ENCODE measurements at places on chromosomes 7 and 10.

DNA sequence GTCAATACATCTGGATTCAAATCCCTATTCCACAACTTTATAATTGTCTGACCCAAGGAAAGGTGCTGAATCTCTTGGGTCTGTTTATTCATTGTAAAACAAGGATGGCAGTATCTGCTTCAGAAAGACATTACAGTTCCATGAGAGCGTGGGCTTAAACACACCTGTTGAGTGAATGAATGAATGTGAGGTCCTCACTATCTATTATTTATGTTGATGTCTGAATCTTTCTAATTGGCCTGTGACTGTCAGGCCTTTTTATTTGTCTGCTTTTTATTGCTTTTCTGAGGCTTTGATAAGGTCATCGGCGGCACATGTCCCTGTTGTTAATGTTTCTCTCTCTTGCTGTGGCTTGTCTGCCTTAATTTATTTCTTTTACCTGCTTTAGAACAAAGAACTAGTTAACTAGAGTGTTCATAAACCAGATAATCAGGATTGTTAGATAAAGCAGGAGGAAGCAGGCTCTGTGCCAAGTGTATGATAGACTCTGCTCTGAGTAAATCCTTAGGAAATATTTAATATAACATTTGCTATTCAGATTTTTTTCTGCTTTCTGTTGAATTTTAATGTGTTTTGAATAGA lies 42.3 kb upstream of the CYCS start:
- DNase-seq = no peak

- peak; percentile 48 for DNase-seq
Measured at GRCh38 chr7:28920424-28920823, 37.7 kb downstream of the TRIL start.

- DNase-seq = no peak
Measured at GRCh38 chr7:8305625-8306388, 43.8 kb upstream of the ICA1 start.

DNA sequence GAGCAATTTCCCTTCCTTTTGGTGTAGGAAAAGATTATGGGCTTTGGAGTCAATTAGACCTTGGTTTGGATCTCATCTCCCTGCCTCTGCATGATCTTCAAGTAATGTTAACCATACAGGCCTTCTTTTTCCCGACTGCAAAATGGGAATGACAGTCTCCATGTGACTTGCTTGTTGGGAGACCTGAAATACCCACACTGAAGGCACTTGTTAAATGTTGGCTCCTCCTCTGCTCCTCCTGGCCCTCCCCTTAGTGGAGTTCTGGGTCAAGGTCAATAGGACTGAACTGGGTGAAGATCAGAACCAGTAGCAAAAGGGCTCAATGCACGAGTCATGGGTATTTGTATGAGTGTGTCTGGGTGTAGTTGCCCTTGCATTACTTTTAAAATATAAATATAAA lies 179.4 kb upstream of the PRR15 start:
- no peak for DNase-seq

- no peak for DNase-seq
Measured at GRCh38 chr7:129703751-129704150, 92.2 kb downstream of the NRF1 start.

DNA sequence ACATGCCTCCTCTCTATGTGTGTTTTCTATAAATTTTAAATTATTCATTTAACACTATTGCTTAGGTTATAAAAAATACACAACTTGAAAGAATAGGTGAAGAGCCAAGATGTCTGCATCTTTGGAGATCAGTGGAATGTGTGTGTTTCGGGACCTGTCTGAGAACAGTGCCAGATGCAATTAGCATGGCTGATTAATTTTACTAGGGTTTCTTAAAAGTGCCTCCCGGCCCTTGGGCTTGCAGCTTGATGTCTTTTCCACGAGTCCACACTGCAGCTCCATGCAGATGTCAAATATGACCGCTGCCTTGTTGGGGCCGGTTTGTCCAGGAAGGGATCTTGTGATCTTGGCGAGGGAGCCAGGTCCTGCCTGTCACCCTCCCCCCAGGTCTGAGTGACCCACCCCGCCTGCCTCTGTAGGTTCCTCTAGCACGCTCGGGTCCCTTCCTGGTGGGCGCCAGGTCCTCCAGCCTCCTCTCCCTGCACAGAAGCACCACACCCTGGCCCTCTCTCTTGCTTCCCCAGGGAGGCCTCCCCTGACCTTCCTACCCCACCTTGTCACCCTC lies 20.7 kb downstream of the LHPP start:
- no peak for DNase-seq

- DNase-seq = no peak
Measured at GRCh38 chr7:80134536-80135308, at the start of gene GNAI1. Gene GNAI1 (plus strand): TSS chr7:80134831. CDS start chr7:80135161, 330 bp downstream.

DNA sequence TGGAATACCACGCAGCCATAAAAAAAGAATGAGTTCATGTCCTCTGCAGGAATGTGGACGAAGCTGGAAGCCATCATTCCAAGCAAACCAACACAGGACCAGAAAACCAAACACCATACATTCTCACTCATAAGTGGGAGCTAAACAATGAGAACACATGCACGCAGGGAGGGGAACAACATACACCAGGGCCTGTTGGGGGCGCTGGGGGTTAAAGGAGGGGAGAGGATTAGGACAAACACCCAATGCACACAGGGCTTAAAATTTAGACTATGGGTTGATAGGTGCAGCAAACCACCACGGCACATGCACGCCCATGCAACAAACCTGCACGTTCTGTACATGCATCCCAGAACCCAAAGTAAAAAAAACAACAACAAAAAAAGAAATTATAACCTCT lies 23.3 kb downstream of the RNF133 start:
- DNase-seq = no peak

DNA sequence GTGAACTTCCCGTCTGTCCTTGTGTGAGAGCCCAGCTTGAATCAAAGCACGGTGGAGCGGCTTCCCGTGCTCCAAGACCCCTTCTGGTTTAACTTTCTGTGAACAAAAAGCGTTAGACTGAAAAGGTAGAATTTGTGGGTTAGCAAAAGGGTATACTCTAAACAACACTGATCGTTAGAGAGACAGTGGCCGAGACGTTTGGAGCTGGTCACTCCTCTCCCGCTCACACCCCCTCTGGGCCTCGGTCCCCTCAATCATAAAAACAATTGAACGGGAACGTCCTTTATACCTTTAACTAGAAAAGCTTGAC lies 502 bp downstream of the PRKRIP1 start:
- DNase-seq = no peak

DNA sequence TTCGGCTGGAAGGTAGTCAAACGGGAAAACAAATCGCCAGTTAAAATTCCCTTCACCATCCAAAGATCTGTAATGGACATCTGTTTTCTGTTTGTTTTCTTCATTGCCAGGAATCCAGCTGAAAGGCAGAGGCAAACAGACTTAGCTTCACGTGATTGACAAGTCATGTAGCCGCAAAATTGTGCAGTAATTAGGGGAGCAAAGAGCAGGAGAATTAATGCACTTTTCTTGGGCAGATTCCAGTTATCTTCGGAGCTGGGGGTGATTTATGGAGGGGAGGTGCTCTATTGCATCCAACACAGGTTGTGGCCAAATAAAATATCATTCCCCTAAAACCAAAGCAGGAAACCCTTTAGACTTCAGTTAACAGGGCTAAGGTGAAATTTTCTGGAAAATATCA lies 162.2 kb downstream of the MYOF start:
- no peak for DNase-seq

- DNase-seq = no peak
Measured at GRCh38 chr7:4085937-4086691, 596.0 kb upstream of the FOXK1 start.
